ENCODE measurements at places on chromosomes 13 and 19.

DNA sequence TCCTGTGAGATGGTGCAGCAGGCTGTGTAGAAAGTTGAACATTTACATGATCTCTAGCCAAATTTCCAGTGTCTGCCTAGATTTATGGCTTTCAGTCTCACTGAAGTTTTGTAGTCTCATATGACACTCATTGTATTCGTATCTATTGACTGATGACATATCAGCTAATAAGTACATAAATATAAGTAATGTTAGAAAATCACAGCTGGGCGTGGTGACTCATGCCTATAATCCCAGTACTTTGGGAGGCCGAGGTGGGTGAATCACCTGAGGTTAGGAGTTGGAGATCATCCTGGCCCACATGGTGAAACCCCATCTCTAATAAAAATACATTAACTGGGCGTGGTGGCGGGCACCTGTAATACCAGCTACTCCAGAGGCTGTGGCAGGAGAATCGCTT, 54.7 kb upstream of the HTR2A start:
- peak; percentile 13 for DNase-seq

DNA sequence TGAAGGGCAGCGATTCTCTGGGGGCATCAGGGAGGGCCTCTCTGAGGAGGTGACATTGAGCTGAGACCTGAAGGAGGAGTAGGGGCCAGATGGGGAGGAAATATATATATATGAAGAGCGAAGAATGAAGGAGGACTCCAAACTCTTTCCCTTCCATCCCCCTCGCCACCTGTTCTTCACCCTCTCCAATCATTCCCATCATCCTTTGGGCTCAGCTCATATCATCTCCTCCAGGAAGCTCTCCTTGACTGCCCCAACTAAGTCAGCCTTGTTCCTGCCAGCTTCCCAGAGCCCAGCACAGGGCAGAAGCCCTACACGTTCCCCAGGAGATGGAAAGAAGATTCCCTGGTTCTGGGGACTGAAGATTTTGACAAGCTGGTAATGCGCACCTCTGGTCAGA, 33.0 kb upstream of the SEMA6B start:
- DNase-seq, result no peak

DNA sequence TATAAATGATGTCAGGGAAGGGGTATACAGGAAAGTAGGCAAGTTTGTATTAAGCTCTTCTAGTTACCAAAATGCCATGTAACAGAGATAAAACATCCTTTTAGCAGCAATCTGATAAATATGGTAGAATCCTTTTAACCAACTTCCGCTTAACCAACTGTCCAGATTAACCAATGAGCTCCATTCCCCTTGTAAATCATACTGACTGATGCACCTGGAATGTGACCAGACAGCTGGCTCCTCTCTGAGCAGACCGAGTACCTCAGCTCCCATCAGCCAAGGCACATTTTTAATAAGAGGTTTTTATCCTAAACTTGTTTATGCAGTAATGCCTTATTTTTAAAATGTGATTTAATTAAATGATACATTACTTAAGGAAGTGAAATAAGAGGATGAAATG, 66.4 kb downstream of the KLF12 start:
- peak; percentile 44 for DNase-seq

- DNase-seq, result no peak
Observed at GRCh38 chr13:113428469-113428865, 24.8 kb downstream of the ADPRHL1 start.

DNA sequence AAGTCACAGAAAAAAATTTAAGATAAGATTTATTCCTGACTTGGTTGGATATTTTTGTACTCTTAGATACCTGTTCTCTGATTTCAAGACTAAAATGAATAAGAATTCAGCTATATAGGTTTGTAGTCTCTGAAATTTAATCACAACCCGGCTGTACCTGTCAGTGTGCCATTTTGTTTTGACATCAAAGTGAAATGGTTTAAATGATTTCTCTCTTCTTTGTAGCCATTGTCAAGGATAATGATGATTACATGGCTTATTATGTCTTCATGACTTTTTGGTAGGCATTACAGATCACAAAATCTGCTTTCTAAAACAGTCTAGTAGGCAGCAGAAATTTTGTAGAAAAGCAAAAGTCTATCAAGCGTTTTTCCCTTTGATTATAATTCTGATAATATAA, 72.5 kb downstream of the PCDH17 start:
- DNase-seq, result no peak

DNA sequence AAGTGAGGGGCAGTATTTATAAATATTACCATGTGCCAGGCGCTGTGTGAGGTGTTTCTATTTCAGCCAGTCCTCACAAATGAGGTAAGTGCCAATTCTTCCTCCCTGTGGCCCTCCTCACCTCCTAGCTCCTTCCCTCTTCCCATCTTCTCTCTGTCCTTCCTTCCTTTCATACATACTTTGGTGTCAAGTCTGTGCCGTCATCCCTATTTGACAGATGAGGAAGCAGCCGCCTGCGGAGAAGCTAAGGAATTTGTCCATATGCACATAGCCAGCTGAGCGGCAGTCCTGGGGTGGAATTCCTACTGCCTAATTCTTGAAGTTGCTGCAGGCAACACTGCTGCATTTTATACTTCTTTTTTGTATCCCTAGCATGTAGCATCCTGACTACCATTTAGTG, 150.8 kb downstream of the B3GLCT start:
- no peak for DNase-seq

DNA sequence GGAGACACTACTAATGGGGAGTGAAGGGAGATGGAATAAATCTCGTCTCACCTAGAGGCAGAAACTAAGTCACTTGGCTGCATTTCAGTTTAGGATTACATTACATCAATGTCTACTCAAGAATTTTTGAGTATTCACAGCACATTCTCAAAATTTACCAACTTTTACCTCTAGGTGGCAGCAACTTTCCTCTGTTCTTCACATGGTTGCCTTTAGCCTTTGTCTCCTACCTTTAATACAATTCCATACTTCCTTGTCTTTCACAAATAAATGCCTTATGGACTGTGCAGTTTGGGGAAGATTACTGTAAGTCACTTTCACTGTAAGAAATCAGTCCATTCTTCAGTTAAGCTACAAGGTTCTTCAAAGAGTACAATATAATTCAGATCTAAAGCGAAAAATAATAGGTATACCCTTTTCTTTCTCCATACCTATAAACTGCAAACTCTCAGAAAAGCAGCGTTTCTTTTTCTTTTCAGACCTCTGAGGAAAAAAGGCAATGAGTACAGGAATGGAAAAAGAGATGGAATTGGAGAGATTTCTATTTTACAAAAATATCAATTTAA, 379.4 kb downstream of the KLF12 start:
- DNase-seq, result peak; percentile 40

DNA sequence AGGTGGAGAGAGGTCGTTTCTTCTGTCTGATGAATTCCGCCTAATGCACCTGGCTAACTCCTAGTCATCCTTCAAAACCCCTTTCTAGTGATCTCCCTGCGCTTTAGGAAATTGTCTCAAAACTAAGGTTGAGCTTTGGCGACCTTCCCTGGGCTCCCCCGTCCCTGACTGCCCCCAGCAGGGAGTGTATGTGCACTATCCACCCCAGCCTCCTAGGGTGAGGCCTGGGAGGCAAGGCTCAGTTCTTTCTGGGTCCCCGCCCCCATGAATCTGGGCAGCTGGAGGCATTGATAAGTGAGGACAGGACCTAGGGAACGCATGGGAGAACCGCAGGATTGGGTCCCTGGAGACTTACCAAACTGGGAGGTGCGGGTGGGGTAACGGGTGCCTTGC, 378 bp downstream of the TLE6 start:
- no peak for DNase-seq

DNA sequence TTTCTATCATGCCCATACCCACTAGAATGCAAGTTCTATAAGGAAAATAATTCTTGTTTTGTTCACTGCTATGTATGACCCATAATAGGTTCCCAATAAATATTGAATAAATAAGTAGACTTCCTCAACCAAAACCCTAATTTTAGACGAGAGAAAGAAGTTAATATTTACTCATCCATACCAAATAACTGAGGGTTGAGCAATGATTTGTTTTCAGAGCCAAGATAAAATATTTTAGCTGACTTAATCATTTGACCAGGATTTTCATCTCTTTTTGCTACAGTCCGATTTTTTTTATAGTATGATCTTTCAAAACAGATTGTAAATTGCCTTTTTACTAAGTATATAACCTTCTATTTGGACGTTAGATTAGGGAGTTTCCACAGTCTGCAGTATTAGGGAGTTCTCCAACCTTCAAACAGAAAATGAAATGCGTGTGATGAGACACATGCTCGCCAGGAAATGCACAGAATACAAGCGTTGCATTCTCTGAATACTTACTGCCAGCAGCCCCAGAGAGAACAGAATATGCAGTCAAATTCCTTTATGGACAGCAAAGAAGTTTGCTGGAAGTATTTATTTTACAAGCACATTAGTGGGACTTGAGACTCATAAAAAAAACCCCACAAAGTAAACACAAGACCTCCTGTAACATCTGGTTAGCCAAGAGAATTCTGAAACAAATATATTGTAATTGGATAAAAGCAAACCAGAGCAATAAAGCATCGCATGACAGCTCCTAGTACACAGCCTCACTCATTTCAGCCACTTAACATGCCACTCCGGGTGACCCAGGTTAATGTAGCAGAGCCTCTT, 230.0 kb downstream of the MYO16 start:
- peak; percentile 86 for DNase-seq

GRCh38 chr19:53989600-53990533, 1.6 kb upstream of the CACNG6 start:
- no peak for DNase-seq

- DNase-seq, result no peak
Observed at GRCh38 chr13:46629811-46630413, 76.9 kb downstream of the LRCH1 start.

- no peak for DNase-seq
Observed at GRCh38 chr19:53511357-53511756, 26.6 kb upstream of the ZNF331 start.

GRCh38 chr19:23062921-23063320, 53.9 kb upstream of the ZNF730 start:
- DNase-seq, result no peak

DNA sequence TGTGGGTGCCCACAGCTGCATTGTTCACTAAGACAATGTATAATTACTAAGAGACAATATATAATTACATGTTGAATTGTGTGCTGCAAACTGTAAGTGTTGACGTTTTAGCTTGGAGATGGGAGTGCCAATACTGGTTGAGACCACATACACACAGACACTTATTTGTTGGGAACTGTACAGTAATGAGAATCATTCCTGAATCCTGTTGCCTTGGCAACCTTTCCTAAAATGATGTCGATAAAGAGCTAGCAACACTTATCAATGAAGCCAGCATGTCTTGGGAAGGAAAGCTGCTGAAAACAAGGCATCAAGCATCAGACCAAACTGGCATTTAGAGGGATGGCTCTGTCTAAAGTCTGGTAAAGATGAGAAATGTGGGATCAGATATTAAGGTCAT, 51.3 kb downstream of the PCDH8 start:
- DNase-seq, result no peak

- no peak for DNase-seq
Observed at GRCh38 chr13:51632591-51633362, 48.5 kb downstream of the WDFY2 start.

DNA sequence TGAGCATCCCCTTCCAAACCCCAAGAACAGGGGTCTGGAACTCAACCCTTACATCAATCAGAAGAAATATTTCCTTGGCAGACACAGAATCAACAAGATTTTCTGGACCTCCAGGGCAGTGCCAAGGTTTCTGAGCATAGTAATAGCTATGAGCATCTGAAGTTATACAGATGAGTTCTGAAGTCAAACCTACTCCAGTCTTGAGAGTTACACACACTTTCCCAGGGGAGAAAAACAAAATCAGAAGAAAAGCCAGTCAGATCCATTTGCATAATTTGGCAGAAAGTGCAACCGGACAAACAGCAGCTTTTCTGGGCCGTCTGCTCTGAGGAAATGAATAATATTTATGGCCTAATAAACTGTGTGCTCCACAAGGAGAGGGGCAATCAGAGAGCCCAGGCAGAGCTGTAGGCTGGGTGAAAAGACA, 93.1 kb downstream of the KL start:
- no peak for DNase-seq

- DNase-seq, result peak; percentile 42
Observed at GRCh38 chr19:56333506-56333905, 18.9 kb upstream of the ZSCAN5A start.

DNA sequence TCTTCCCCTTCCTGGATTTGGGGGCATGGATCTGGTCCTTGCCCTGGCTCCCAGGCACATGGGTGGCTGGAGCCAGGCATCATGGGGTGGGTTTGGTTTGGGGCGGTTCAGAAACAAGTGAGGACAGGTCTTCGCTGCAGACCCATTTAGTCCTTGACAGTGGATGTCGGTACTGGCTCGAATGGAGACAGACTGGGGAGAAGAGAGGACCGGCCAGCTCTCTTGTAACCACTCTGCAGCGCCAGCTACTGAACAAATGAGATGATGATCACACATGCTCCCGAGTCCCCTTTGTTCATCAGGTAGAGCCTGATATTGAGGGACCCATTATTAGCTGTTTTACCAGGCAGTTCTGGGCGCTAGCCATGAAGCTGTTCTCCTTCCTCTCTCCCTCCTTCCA, 64.5 kb downstream of the CHST8 start:
- DNase-seq, result no peak
